ENCODE measurements at places on chromosomes 4 and X.

- DNase-seq = no peak
Measured at GRCh38 chr4:76209881-76210280, 3.7 kb downstream of the SCARB2 start.

GRCh38 chr4:145531223-145531622, 49.6 kb downstream of the SMAD1 start:
- DNase-seq = no peak

- no peak for DNase-seq
Measured at GRCh38 chrX:109327251-109327650, 154.6 kb downstream of the GUCY2F start.

DNA sequence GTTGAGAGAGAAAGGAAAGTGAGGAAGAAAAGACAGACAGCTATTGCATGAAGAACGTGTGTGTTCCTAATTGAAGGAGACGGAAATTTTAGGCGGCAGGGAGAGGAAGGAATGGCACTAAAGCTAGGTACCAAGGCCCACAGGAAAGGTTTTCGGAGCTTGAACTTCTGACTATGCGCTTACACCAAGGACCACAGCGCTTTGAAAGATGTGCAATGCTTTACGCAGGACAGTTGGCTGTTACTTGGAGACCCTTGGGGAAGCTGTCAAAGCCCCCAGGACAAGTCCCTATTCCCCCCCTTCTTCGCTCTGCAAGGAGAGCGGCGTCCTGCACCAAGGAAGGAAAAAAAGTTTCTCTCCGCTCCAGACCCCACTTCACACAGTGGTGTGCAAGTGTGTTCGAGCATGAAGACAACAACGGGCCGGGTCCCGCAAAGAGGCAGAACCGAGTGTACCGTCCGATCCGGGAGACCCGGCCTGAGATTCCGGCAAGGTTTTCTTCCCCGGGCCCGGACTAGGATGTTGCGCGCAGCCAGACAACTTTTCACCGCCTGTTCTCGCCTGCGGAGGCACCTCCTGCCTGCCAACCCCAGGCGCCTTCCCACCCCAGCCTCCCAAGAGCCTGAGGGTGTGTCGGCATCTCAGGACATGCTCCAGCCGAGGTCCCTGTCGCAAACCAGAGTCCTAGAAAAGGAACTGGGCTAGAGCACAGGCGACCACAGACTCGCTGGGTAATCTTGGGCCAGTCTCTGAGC, 896 bp downstream of the KDR start:
- no peak for DNase-seq

Measured in stimulated activated CD4-positive, alpha-beta T cell treated with anti-CD3 and anti-CD28 coated beads, TNF-alpha, amount 100 ng/mL, for 4 hours (primary cell).